ENCODE measurements at places on chromosomes 1 and 21.
A peak's percentile ranks its signal among the peaks of the same experiment; 100 is the strongest.

GRCh38 chr1:221204055-221204833, 325.0 kb downstream of the HLX start:
- DNase-seq, result no peak

- DNase-seq, result no peak
Measured at GRCh38 chr1:192756847-192757246, 52.0 kb upstream of the RGS2 start.

DNA sequence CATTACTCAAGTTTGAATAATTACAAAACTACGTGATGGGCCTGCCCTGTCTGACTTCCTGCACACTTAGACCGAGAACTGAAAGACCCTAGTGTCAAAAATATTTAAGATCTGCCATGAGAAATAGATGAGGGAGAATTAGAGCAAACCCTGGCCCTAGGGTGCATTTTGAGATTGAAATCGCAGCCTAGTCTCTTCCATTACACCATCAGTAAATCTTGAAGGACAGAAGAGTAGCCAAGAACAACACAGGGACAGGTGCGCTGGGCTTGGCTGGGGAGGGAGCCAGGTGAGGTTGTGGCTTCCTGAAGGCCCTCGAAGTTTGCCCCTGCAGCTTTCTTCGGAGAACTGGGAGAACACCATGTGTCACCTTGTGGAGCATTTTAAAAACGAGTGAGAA, 36.7 kb upstream of the KIF26B start:
- no peak for DNase-seq

DNA sequence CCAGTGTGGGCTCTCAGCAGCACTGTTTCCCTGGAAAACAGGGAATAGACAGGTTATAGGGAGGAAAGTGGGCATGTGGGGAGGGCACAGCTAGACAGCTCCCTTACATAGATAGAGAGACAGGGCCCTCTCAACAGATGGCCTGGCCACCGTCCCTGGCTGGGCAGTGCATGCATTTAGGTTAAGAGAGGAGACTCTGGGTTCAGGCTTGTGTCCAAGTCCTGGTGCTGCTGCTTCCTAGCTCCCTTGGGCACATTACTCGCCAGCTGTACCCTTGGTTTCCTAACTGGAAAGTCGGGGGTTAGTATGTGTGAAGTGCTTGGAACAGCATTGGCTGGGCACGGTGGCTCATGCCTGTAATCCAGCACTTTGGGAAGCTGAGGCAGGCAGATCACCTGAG, 9.1 kb downstream of the PLOD1 start:
- DNase-seq, result no peak

- no peak for DNase-seq
Measured at GRCh38 chr1:94608852-94609530, 67.4 kb upstream of the F3 start.

DNA sequence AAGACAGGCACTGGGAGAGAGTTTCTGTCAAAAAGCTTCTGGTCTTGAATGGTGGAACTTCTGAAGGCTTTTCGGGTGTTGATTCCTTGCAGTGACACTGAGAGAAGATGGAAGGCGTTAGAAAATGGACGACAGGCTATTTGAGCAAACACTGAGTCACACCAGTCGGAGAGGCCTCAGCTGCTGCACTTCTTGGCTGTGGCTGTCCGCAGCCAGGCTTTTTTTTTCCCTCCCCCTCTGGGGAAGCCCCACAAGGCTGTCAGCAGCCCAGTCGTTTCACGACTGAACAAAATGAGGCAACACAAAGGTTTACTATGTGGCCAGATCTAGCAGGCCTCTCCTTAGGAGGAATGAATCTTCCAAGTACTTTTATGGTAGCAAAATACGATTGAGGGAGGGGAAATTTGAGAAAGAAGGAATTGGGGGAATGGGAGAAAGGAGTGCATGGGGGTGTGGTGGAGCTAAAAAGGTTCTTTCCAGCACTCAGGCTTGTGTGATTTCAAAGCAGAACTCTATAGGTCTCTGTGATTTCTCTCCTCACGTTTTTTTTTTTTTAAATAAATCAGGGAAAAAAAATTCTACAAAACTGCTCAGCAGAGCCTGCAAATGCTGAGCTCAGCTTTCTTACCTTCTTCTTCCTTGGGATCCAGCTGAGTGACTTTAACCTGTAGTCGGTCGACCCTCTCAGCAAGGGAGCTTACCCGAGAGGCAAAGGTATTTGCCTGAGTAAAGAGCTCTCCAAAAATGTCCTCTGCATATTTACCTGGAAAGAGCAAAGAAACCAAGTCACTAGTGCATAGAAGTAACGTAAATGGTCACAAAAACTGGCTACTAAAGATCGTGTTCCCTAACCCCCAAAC, 26.1 kb downstream of the GPR3 start:
- peak; percentile 66 for DNase-seq

GRCh38 chr1:224266105-224266914, 63.7 kb downstream of the NVL start:
- DNase-seq, result no peak

- no peak for DNase-seq
Measured at GRCh38 chr1:33826711-33827110, 37.2 kb upstream of the HMGB4 start.

GRCh38 chr1:234706931-234707330, 97.0 kb upstream of the IRF2BP2 start:
- DNase-seq, result no peak

GRCh38 chr1:72954943-72955342, 672.6 kb upstream of the NEGR1 start:
- DNase-seq, result no peak

DNA sequence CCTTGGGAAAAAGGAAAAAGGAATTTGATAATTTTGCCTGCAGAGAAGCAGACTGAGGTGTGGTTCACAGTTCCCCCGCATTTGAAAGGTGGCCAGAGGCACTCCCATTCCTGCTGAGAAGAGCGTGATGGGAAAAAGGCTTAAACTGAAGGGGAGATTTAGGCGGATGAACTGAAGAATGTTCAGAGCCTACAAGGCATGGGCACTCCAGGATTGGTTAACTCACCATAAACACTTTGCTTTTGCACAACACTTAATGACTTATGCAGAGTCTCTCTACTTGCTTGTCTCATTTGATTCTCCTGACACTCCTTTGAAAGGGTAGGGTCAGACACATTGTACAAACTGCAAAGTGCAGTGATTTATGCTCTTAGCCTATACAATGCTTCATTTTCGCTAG, 119.6 kb upstream of the RUNX1 start:
- no peak for DNase-seq

GRCh38 chr1:202416641-202417040, 68.1 kb downstream of the PPP1R12B start:
- no peak for DNase-seq

GRCh38 chr1:29133861-29134694, 10.4 kb upstream of the TMEM200B start:
- DNase-seq, result no peak

DNA sequence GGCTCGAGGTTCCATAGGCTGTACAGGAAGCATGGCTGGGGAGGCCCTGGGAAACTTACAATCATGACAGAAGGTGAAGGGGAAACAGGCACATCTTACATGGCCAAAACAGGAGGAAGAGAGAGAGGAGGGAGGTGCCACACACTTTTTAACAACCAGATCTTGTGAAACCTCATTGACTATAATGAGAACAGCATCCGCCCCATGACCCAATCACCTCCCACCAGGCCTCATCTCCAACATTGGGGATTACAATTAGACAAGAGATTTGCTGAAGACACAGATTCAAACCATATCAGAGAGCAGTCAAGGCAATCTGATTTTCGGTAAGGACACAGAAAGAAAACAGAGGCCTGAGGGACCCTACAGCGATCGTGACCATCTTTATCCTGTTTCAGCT, 41.7 kb downstream of the TNFRSF9 start:
- no peak for DNase-seq

DNA sequence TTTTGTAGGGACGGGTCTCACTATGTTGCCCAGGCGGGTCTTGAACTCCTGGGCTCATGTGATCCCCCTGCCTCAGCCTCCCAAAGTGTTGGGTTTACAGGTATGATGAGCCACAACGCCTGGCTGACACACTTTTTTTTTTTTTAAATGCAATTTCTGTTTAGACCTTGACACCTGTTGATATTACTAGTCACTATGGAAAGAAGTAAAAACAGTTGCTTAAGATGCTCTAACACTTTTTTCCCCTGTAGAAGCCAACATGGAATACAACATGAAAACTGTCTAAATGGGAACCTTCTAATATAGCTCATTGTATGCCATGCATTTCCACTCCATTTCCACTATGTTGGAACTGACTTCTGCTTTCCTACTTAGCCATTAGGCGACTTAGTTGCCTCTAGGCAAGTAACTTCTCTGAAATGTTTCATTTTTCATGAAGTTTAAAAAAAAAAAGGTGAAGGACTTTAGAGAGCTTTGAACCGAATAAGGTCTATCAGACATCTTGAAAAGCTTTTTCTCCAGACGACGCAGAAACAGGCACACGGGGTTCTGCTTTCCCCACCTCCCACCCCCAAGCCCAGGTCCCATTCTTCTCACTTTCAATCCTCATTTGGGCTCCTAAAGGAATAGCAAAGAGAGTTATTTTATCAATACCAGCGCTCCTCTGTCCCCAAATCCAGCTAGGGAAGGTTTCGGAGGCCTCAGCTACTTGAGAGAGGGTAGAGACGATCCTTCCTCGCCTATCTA, 648 bp upstream of the DR1 start:
- peak; percentile 53 for DNase-seq

DNA sequence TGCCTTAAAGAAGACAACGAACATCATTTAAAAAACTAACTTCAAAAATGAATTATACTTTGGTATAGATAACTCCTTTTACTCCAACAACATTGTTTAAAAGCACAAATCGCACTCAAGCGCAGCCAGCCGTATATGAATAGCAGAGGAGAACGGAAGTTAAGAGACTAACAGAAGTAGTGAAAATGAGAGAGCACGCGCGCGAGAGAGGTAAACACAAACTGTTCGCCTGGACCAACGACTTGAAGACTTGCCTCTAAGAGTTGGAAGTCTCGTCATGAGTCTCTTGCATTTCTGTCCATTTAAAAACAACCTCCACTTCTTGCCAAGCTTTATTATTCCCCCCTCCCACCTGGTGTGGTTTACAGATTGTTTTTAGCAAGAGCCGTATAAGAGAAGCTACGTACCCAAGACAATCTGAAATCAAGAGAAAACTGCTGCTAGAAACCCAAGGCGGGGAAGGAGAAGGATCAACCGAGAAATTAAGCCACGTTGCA, 479 bp downstream of the SELENOF start:
- DNase-seq, result peak; percentile 48

DNA sequence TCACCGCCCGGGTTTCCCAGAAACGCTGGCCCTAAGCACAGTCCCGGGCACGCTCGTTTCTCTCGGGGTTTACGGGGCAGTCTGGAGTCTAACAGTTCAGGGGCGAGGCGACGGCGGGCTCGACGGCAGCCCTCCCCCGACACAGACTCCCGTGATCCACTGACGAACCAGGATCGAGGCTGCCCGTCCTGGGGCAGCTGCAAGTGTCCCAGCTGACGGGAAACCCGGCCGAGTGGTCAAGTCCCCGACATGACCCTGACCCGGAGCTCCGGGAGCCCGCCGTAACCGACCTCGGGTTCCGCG, 494 bp downstream of the UBE2J2 start:
- peak; percentile 43 for DNase-seq

- DNase-seq, result peak; percentile 64
Measured at GRCh38 chr1:26408604-26409003, 2.0 kb upstream of the LIN28A start.

DNA sequence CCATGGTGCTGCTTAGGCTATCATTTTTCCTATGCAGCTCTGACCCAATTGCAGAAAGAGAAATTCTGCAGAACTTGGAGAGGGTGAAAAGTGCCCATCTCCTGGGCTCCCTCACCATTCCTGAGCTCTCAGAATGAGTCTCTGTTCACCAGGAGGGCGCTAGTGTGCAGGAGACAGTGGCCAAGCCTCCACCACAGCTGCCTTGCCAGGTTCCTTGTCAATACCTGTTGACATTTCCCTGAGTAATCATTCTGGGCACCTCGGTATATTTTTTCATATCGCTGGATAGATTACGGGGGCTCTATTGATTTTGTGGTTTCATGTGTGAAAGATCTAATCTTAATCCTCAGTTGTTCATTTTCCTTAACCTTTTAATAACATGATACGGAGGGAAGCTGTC, 13.0 kb upstream of the C8B start:
- DNase-seq, result no peak

DNA sequence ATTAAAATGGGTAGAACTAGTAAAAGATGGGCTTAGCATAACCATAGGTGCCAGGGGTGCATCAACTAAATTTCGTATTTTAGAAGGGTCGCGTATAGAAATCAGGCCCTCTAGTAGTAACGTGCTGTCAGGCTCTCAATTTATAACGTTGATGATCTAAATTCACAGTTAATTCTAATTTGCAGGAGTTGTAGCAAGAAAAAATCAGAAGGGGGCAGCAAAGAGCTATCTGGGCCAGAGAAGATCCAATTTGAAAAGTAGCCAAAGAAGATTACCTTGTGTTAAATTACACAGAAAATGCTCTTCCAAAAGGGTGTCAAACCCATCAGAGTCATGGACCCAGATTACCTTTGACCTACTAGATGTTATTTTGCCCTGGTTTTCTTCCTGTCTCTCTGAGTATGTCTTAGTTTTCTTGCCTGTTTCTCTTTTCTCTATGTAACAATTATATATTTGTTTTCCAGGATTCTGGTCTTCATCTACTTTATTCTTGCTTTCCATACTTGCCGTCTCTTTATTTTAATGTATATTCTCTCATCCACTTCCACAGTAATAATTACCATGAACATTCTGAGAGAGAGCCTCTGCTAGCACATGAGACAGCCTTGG, 1030.9 kb downstream of the AMY1C start:
- DNase-seq, result no peak

- no peak for DNase-seq
Measured at GRCh38 chr1:201430776-201431175, 9.2 kb upstream of the TNNI1 start.

- peak; percentile 64 for DNase-seq
Measured at GRCh38 chr1:11051781-11052511, 4.9 kb upstream of the MASP2 start.

DNA sequence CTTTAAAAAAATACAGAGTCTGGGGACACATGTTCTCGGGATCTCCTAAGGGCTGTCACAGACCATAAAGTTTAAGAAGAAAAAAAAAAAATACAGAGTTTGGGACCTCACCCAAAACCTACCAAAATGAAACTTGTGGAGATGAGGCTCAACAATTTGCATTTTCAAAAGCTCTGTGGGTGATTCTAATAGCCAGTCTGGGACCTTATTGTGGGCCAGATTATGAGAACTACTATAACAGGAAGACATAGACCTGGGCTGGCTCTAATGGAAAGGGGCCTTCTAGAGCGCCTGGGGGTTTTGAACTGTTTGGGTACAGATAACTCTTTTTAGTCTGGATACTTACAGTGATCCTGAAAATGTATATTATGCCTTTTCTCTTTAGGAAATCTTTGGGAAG, 69.1 kb downstream of the LAMC1 start:
- DNase-seq, result no peak
